Activated CD4-positive, alpha-beta T cell treated with anti-CD3 and anti-CD28 coated beads for 24 hours (primary cell): ENCODE measurements at places on chromosomes 3 and 15.

DNA sequence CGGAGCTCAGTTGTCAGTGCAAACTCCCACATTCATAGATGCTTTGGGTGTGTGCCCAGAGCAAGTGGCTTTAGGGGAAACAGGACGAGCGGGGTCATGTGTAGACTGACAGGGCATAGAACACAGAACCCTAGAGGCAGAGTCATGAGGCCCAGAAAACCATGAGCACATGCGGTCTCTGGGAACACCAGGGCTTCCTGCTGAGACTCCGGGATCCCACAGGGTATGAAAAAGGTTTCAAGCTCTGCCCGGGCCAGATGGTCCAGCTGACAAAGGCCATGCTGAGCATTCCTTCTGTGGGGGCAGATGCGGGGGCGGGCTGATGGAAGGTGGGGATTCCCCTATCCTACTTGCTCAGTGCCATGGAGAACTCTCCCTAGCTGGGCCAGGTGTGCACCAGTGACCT lies 44.8 kb downstream of the ROPN1B start:
- DNase-seq = no peak

DNA sequence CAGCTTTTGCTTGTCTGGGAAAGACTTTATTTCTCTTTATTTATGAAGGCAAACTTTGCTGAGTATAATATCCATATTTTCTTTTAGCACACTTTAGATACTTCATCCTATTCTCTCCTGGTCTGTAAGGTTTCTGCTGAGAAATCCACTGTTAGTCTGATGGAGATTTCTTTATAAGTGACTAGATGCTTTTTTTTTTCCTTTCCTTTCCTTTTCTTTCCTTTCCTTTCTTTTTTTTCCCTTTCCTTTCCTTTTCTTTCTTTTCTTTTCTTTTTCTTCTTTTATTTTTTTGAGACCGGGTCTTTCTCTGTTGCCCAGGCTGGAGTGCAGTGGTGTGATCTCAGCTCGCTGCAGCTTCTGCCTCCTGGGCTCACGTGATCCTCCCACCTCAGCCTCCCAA lies 38.4 kb downstream of the TOPAZ1 start:
- no peak for DNase-seq

DNA sequence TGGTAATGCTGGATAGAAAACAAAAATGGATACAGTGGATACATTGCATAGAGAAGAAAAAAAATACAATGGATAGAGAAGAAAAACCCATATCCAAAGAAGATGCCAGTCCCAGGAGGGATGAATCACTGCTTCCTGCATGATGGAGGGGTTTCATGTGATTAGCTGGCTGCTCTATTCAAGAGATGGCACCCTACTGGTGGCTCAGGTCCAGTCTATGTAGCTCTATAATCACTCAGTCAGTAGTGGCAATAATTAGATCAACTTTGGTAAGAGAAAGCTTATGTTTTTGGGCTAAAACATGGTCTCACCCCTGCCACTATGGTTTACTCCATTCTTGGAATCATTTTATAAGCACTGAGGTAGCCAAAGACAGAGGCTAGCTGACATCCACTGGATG lies 33.7 kb upstream of the NOX5 start:
- DNase-seq = no peak

DNA sequence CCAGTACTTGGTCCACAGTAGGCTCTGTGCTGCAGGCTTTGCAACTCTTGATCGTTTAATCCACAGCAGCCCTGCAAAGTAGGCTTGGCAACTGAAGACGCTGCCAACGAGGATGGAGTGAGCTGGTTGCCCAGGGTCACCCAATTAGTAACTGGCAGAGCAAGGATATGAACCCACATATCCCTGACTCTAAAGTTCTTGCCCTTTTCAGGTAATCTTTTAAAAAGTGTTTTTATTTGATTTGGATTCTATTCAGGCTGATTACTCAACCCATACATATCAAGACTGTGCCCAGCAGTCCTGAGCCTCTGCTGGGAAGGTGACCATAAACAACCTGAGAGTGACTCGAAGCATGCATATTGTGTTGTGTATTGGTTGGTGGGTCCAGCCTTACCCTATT lies 50.3 kb downstream of the PSMD6 start:
- no peak for DNase-seq

DNA sequence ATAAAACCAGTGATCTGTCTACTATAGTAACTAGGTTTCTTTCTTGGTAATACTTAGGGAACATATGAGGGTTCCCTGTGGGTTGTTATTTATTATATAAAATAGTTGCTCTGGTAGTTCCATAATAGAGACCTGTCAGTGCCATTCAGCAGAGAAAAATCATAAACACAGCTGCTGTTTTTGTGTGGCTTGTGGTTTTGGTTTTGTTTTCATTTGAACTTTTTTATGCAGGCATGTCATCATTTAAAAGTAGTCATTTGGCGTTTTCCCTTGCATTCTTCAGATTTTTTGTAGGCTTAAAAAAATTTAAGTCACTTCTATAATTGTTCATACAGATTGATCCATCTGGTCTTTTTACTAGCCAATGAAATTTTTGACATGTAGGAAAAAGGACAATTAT lies 47.9 kb downstream of the PIK3CA start:
- no peak for DNase-seq

GRCh38 chr3:121707531-121708273 lies 41.8 kb downstream of the GOLGB1 start:
- no peak for DNase-seq

DNA sequence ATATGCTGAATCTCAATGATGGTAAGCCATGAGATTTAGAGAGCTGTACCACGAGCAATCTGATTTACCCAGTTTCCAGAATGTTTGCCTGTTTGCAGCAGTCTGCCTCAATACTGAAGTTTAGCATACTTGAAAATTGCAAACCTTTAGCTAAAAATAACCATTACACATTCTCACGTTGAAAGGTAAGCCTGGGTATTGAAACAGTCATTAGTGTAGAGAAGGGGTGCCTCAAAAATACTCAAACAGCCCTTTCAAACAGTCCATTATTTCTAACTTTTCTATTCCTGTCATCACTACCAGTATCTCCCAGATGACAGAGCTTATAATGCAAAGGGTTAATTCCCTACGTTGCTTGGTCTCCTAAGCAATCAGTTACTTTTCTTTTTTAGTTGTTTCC lies 111.8 kb upstream of the MBNL1 start:
- no peak for DNase-seq

GRCh38 chr3:52456169-52456799 lies 880 bp downstream of the NISCH start:
- no peak for DNase-seq
